Activated CD4-positive, alpha-beta memory T cell treated with anti-CD3 and anti-CD28 coated beads, Interleukin-2, amount 10 ng/mL, durations not matched to agents 7 days and 5 days (primary cell): ENCODE measurements at places on chromosomes 1 and 21. TPM values are rescaled to one million over a fixed set of nuclear protein-coding genes. Genes with fewer than 3 reads are reported as not detected.
A peak's percentile ranks its signal among the peaks of the same experiment; 100 is the strongest.

DNA sequence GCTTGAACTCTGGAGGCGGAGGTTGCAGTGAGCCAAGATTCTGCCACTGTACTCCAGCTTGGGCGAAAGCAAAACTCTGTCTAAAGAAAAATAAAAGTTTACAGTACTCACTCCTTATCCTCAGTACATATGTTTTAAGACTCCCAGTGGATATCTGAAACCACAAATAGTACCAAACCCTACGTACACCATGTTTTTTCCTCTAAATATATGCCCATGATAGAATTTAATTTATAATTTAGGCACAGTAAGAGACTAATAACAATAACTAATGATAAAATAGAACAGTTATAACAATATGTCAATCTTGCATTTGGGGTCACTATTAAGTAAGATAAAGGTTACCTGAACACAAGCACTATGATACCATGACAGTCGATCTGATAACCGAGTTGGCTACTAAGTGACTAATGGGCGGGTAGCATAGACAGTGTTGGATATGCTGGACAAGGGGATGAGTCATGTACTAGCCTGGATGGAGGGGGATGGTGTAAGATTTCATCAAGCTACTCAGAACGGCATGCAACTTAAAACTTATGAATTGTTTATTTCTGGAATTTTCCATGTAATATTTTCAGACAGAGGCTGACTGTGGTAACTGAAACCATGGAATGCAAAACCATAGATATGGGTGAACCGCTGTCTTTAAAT is 43.7 kb downstream of the ST7L start:
- H3K4me3 ChIP-seq, result no peak overlapping the region
- DNase-seq, result no peak
- no peaks in the 10 kb centered on the region for H3K27me3 ChIP-seq
- no peak overlapping the region for H3K27ac ChIP-seq

DNA sequence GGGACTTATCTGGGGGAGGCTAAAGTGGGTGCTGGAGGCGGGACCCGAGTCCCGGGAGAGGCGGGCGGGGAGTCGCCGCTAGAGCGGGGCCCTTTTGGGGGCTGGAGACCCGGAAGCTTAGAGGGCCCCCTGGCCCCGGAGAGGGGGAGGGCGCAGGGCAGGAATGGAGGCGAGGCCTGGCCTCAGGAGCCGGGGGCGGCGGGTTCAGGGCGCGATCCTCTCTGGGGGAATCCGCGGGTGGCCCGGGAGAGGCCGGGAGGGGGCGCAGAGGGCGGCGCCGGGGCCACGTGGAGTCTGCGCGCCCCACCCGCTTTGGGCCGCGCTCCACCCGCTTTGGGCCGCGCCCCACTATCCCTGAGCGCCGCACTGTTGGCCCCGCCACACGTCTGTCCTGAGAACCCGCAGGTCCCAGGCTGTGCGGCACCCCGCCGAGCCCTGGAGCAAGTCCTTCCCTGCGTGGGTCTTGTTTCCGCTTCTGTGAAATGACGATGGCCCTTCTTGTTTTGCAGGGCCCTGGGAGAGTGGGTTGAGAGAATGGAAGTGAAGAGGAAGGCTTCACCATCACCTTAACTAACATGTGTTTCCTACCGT is 84.4 kb downstream of the NKAIN1 start:
- DNase-seq, result peak; percentile 69
- no peaks in the 10 kb centered on the region for H3K27me3 ChIP-seq
- H3K36me3 ChIP-seq, result no peaks in the 10 kb centered on the region
- H3K4me3 ChIP-seq, result peak overlapping the region; percentile 78
- peaks cover 9% of the 10 kb centered on the region for H3K4me1 ChIP-seq

- peaks cover 13% of the 10 kb centered on the region for H3K36me3 ChIP-seq
- peak; percentile 63 for DNase-seq
- H3K4me1 ChIP-seq, result peaks cover 39% of the 10 kb centered on the region
- peak overlapping the region; percentile 11 for H3K4me3 ChIP-seq
- peak overlapping the region; percentile 21 for H3K27ac ChIP-seq
- H3K27me3 ChIP-seq, result peaks cover 75% of the 10 kb centered on the region
Observed at GRCh38 chr1:63327417-63328054, 5.2 kb downstream of the FOXD3 start.

GRCh38 chr1:165635823-165636222 is 4.8 kb downstream of the MGST3 start:
- H3K4me1 ChIP-seq, result peaks cover 30% of the 10 kb centered on the region
- H3K27me3 ChIP-seq, result peaks cover 6% of the 10 kb centered on the region
- peaks cover 16% of the 10 kb centered on the region for H3K36me3 ChIP-seq
- no peak for DNase-seq

DNA sequence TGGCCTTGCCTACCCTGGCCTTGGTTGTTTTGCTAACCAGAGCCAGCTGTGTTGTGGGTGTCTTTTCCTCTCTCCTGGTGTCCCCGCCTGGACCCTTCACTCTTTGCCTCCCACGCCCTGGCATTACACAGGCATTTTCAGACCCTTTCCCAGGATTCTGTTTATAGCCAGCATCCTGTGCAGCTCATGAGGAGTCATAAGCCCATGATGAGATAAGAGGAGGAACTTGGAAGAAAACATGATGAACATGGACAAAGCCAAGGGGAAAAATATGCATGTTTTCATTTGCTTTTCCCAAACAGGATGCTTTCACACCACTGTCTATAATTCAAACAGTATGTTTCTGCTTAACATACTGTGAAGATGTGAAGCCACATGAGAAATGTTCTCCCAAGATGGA is 18.7 kb upstream of the WARS2 start:
- no peak for DNase-seq
- H3K36me3 ChIP-seq, result peaks cover 57% of the 10 kb centered on the region
- no peaks in the 10 kb centered on the region for H3K27me3 ChIP-seq
- no peak overlapping the region for H3K27ac ChIP-seq
- no peaks in the 10 kb centered on the region for H3K4me1 ChIP-seq

GRCh38 chr1:70947835-70948234 is 99.8 kb downstream of the PTGER3 start:
- H3K27ac ChIP-seq, result no peak overlapping the region
- no peaks in the 10 kb centered on the region for H3K4me1 ChIP-seq
- no peaks in the 10 kb centered on the region for H3K27me3 ChIP-seq
- H3K36me3 ChIP-seq, result no peaks in the 10 kb centered on the region
- DNase-seq, result no peak

DNA sequence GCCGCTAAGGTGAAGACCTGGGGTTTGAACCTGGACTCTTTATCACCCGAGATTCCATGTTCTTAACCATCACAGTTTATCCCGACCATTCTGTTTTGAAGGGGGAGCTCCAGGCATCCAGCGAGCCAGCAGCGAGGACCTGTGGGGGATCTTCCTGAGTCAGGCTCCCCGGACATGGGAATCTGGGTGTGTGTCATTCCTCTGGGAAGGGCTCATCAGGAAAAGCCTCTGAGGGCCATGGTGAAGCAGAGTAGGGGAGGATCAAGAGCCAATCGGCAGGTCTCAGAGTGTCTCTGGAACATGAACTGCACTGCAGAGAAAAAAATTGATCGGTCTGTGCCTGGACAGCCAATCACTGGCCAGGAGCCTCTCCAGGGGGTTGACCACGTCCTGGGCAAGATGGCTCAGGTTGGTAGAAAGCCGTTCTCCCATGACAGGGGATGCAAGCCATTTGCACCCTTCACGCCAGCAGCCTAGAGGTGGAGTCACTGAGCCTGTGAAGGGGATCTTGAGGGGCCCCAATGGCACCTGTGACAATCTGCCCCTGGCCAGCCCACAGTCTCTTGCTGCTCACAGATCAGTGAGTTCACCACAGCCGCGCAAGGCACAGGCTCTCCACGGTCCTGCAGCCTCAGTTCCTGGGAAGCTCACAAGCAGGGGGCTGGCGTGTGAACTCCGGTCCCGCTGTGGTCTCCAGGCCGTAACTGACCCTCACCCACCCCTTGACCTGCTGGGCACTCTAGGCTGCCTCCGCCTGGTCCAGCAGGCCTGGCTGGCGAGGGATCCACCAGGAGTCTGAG is 20.4 kb upstream of the ACTRT2 start:
- no peak overlapping the region for H3K4me3 ChIP-seq
- H3K4me1 ChIP-seq, result no peaks in the 10 kb centered on the region
- H3K27ac ChIP-seq, result no peak overlapping the region
- H3K36me3 ChIP-seq, result no peaks in the 10 kb centered on the region
- peaks cover 6% of the 10 kb centered on the region for H3K27me3 ChIP-seq
- DNase-seq, result no peak

DNA sequence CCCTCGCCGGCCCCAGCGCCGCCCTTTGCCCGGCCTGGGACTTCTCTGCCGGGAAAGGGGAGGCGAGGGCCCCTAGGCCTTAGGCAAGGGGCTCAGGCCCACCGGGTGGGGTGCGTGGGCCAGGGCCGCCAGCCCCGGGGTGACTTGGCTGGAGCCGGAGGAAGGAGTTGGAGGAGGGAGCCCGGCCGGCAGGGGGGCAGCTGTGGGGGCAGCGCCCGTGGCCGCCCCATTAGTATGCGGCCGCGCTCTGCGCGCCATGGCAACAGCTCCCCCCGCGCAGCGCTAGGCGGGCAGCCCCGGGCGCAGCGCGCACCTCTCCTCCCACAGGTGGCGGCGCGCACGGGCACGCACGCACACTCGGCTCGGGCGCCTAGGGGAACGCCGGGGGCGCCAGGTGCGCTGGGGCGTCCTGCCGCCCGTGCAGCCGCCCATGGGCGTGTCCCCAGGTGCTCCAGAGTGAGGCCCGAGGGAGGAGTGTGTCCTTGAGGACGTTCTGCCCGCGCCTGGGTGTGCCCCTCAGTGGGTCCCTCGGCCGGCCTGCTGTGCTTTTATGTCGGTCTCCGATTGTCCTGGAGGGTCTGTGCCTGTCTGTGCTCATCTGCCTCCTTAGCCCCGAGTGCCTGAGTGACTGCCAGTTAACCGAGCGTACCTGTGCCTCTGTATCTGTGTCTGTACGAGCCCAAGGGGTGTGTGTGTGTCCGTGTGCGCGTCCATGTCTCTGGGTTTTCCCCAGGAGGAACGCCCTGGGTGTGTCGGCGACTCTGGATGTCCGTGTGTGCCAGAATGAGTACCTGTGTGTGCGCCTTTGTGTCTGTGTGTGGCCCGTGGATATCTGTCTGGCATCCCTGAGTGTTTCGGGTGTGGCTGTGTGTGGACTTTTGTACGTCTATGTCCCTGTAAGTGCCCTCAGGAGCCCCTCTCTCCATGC is 38.2 kb upstream of the WASF2 start:
- no peak overlapping the region for H3K27ac ChIP-seq
- DNase-seq, result peak; percentile 28
- H3K4me3 ChIP-seq, result peak overlapping the region; percentile 44
- H3K27me3 ChIP-seq, result peaks cover 4% of the 10 kb centered on the region
- H3K4me1 ChIP-seq, result peaks cover 61% of the 10 kb centered on the region

DNA sequence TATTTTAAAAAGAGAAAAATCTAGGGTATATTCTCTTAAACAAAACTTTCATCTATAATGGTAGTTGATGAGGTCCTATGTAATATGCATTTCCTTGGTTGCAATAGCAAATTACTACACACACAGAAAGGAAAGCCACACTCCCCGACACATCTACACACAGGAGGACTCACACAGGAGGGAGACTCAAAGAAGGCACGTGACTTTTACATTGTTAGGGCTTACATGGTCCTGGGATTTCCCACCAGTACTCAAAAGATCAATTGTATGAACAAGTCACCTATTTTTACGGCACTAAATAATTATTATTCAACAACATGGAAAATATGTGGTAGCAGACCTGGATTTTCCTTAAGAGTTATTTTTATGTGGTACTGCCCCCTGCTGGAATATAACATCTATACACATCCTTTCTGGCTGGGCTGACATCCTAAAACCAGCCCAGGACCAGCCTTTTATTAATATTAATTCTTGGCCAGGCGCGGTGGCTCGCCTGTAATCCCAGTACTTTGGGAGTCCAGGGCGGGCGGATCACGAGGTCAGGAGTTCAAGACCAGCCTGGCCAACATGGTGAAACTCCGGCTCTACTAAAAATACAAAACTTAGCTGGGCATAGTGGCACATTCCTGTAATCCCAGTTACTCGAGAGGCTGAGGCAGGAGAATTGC is 33.9 kb upstream of the LGALS8 start:
- H3K27me3 ChIP-seq, result peaks cover 7% of the 10 kb centered on the region
- DNase-seq, result no peak
- H3K4me1 ChIP-seq, result peaks cover 17% of the 10 kb centered on the region
- no peaks in the 10 kb centered on the region for H3K36me3 ChIP-seq

- H3K36me3 ChIP-seq, result no peaks in the 10 kb centered on the region
- DNase-seq, result no peak
- peaks cover 10% of the 10 kb centered on the region for H3K27me3 ChIP-seq
- no peaks in the 10 kb centered on the region for H3K4me1 ChIP-seq
- no peak overlapping the region for H3K4me3 ChIP-seq
Observed at GRCh38 chr1:201318504-201319340, 35.4 kb downstream of the PKP1 start.

DNA sequence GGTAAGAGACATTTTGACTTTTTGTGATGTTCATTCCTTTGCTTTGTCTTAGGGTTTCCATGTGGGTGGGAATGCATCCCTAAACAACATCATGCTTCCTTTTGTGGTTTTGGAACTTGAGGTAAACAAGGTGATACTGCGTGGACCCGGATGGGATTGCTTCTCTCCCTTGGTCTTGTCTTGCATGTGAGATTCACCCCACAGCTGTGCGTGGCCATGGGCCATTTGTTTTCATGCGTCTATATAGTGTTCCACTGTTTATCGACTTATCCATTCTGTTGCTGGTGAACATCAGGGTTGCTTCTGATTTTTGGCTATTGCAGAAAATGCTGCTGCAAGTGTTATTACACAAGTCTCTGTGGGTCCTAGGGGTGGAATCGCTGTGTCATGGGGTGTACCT is 21.1 kb downstream of the CRYAA start:
- H3K4me1 ChIP-seq, result peaks cover 2% of the 10 kb centered on the region
- H3K4me3 ChIP-seq, result no peak overlapping the region
- H3K27me3 ChIP-seq, result peaks cover 2% of the 10 kb centered on the region
- no peak for DNase-seq
- no peaks in the 10 kb centered on the region for H3K36me3 ChIP-seq

GRCh38 chr1:58941471-58942289 is 157.8 kb upstream of the JUN start:
- peaks cover 4% of the 10 kb centered on the region for H3K27me3 ChIP-seq
- peak overlapping the region; percentile 83 for H3K27ac ChIP-seq
- H3K4me3 ChIP-seq, result peak overlapping the region; percentile 42
- DNase-seq, result peak; percentile 71

- no peak overlapping the region for H3K4me3 ChIP-seq
- peaks cover 6% of the 10 kb centered on the region for H3K27me3 ChIP-seq
- H3K4me1 ChIP-seq, result peaks cover 12% of the 10 kb centered on the region
- no peak overlapping the region for H3K27ac ChIP-seq
Observed at GRCh38 chr1:31793586-31794285, 22.1 kb downstream of the SPOCD1 start.

- peaks cover 44% of the 10 kb centered on the region for H3K36me3 ChIP-seq
- peak overlapping the region; percentile 50 for H3K4me3 ChIP-seq
- peak; percentile 58 for DNase-seq
- H3K27ac ChIP-seq, result peak overlapping the region; percentile 90
Observed at GRCh38 chr1:155006601-155007101, 4.0 kb downstream of the ZBTB7B start.

GRCh38 chr1:145898756-145899155 is 11.1 kb downstream of the ITGA10 start:
- no peak overlapping the region for H3K4me3 ChIP-seq
- H3K36me3 ChIP-seq, result no peaks in the 10 kb centered on the region
- H3K4me1 ChIP-seq, result no peaks in the 10 kb centered on the region
- no peak overlapping the region for H3K27ac ChIP-seq

Gene NMNAT2
- 0.03 TPM for total RNA-seq

Gene RAP1GAP
- not detected for total RNA-seq

Gene SLAMF7
- total RNA-seq, result 15.3 TPM

Gene AZIN2
- total RNA-seq, result 3.9 TPM

Gene RNU1-1
- total RNA-seq, result 1,570 TPM

Gene ATXN7L2
- 7.6 TPM for total RNA-seq

Gene MTARC1
- not detected for total RNA-seq
